ENCODE measurements at places on chromosomes 1 and 21.

GRCh38 chr1:66359815-66360214, 174.1 kb upstream of the SGIP1 start:
- DNase-seq = no peak

- no peak for DNase-seq
These were observed 39.6 kb upstream of the TRABD2B start for GRCh38 chr1:48036710-48037355.

- no peak for DNase-seq
These were observed 117.4 kb upstream of the KIAA0040 start for GRCh38 chr1:175309996-175310395.

- DNase-seq = no peak
These were observed 64.2 kb upstream of the CYYR1 start for GRCh38 chr21:26637201-26637745.

DNA sequence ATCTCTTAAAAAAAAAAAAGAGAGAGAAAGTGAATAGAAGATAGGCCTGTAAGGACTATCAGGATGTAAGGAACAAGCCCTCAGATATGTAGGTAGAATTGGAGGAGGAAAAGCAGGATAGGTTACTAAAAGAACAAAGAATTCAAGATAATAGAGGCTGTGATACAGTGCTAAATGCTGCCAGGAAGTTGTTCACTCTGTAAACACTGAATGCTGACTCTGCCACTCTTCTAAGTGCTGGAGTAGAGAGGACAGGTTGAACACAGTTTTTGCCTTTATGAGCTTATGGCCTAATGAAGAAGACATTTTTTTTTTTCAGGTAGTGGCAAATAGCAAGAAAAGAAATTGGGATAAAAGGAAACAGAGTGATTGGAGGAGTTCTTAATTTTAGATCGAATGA, 90.6 kb upstream of the ZNF678 start:
- DNase-seq = no peak

DNA sequence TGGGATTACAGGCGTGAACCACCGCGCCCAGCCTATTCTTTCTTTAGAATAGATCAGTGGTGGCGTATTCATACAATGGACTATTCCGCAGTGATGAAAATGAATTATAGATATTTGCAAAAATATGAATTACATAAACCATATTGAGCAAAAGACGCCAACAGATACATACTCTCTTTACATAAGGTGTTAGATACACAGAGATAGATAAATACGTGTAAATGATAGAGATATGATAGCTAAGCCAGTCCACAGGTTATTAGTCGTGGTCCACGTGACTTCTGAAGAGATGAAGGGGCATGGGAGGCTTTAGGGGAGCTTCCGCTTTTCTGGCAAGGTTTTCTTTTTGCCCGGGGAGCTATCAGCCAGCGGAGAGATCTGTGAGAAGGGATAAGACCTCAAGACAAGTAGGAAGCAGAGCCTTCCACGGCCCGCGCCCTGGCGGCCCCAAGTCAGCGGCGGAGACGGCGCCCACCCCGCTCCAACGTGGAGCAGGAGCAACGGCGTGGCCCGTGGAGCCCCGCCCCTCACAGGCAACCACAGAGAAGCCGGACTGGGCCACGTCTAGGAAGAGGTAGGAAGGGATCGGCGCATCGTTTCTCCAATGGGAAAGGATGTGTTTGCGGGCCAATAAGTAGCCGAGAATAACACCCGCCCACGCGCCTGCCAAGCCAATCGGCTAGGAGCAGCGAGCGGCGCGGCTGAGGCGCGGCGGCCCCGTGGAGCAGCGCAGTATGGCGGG, at the start of gene MSTO1:
Gene MSTO1, plus strand, starts transcription at position 704 of the 742 bp plus-strand sequence. Its CDS starts 31 bp downstream, at position 735.
- peak; percentile 82 for DNase-seq

DNA sequence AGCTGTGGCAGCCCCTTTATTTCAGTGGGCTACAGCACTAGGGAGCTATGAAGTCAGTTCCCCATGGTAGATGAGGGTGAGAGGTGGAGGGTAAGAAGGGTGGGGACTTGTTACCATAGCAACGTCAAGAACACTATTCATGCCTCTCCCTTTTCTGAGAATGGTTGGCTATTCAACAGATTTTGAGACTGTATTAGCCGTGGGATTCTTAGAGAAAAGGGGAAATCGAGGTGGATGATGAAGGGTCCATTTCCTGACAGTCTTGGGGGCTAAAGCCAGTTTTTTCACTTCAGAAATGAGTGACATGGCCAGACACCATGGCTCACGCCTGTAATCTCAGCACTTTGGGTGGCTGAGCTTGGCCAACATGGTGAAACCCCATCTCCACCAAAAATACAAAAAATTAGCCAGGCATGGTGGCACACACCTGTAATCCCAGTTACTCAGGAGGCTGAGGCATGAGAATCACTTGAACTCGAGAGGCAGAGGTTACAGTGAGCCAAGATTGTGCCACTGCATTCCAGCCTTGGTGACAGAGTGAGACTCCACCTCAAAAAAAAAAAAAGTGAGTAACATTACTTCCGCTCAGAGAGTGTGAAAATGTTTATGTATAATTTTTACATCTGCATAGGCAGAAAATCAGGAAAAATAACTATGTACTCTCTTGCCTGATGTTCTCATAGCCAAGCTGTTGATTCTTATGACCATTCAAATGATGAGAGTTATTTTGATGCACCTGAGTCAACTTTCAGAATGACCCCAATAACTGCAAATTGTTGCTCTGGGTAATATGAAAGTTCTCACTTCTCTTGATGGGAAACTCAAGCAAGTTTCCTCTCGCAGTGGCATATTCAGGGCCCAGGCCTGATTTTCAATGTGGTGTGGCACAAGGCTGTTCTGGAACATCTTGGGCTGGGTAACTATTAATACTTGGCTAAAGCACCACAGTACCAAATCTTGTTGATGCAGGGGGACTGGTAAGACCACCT, 23.2 kb upstream of the RGSL1 start:
- no peak for DNase-seq

GRCh38 chr1:168155910-168156309, 19.2 kb upstream of the GPR161 start:
- no peak for DNase-seq

DNA sequence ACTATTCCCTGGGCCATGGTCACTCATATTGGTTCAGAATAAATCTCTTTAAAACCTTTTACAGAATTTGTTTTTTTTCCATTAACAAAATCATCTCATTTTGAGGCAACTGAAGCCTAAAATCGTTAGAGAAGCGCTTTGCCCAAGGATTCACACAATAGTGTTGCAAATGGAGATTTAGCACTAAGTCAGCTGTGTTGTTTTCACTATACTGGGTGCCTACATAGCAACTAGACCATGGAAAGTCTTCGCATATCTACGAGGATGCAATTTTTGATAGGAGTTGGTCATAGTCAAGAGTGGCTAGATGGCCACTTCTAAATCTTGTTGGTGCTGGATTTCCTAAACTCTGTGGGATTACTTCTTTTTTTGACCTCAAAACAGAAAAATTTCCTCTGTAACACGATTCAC, 530 bp upstream of the TIPRL start:
- DNase-seq = no peak

- DNase-seq = no peak
These were observed 6.5 kb downstream of the KRTCAP2 start for GRCh38 chr1:155166471-155167165.

Measured in activated T-helper 1 cell treated with Interleukin-2 at 50 U/mL for 16 hours (primary cell).